ENCODE measurements at places on chromosomes 1 and 21.

DNA sequence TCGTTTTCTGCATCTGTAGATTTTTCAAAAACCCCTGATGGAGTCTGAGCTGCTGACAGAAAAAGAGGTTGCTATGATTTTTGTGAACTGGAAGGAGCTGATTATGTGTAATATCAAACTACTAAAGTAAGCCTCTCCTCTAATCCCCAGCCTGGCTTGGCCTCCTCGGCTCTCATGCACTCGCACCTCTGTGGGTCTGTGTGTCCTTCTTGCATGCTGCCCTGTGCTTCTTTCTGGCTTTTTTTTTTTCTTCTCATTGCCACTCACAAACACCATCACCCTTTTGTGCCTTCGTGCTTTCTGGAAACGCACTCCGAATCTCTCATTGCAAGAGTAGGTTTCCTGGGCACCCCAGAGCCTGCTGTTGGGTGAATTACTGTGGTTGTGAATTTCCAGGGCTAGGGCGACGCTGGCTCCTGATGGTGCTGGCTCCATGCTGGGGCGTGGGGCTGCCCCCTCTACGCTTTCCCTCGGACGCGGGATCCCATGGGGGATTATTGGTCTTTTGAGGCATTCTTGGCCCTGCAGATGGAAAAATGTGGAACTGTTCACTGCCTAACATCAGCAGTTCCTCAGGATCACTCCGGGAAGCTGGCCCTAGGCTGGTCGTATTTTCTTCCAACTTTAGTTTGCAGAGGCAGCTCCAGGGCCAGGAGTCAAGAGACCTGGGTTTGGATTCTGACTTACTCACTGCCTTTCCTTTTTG lies 56.8 kb downstream of the ATP5PO start:
- DNase-seq, result no peak

GRCh38 chr1:183632964-183633363 lies 2.6 kb downstream of the ARPC5 start:
- no peak for DNase-seq

DNA sequence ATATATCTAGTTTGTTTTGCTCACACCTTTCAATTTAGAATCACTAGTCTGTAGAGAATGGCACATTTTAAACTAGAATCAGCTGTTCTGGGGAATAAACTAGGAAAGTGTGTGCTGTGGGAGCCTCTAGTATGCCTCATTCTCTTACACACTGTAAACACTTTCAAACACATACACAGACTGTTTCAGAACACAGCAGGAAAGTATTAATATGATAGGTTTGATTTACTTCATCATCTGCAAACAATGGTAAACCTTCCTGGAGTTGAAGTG lies 67.1 kb upstream of the ABCG1 start:
- no peak for DNase-seq

- DNase-seq, result peak; percentile 82
Observed at GRCh38 chr21:17611414-17612022, 1.2 kb downstream of the BTG3 start.

DNA sequence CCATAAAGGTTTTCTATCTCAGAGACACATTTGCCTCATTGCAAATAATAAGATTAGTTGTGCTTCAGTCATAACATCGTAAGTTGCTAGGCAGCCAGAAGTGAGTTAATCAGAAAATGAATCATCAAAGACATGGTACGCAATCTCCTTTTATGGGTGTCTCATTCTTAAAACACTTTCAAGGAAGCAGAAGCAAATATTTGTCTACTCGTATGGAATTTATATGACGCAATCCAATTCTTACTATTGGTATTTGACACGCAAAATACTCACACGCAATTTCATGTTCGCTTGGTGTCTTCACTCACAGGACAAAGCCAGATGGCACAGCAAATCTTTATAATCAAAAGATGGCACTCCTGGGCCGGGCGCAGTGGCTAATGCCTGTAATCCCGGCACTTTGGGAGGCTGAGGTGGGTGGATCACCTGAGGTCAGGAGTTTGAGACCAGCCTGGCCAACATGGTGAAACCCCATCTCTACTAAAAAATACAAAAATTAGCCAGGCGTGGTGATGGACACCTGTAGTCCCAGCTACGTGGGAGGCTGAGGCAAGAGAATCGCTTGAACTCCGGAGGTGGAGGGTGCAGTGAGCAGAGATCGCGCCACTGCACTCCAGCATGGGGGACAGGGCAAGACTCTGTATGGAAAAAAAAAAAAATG lies 56.4 kb downstream of the HLCS start:
- DNase-seq, result no peak

DNA sequence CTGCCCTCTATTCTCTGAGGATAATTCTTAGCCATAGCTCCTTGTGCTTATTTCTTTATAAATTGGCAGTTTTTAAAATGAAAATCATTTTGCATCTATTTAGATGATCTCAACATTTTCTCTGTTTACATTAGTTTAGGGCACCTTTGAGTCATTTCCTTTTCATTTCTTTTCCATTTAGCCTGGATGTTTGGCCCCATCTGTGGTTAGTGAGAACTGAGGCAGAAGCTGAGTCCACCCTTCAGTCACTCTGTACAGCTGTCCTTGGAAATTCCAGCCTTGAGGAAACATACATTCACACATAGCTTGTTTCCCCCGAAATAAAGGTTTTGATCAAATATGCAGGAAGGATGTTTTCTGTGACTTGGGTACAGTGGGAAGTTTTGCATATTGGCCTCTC lies 123.7 kb downstream of the NTNG1 start:
- DNase-seq, result no peak

DNA sequence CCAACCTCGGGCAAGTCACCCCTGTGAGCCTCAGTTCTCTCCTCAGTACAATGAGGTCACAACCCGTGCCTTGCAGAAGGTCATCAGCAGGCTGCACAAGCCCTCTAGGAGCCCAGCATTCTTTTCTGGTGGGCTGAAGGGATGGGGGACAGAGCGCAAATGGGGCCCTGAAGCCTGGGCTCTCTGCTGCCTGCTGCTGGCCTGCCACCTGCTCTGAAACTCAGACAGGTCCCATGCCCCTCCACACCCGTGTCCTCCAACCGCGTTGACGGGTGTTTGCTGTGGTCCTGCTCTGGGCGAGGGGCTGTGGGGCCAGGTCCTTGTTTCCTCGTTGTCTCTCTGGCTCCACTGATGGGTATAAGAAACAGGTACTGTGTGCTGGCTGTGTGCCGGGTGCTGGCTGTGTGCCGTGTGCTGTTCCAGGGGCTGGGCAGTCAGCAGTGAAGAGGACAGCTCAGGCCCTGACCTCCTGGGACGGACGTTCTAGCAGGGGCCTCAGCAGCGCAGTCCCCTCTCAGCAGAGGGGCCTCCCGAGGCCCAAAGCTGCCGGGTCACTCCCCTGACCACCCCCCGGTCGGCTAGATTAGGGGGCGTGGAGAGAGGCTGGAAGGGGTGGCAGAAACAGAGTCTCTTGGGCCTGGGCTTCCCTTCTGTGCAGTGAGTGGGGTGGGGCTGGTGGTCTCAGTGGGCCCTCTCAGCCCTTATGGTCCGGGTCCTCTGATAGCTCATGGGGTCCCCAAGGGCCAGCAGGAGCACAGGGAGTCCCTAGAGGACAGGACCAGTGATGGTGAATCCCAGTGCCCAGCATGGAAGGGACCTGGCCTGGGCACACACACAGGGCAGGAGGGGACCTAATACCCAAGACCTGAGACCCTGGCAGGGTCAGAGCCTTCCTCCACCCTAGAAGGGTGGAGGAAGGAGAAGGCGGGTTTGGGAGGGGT lies 42.1 kb downstream of the DMRTB1 start:
- no peak for DNase-seq

- no peak for DNase-seq
Observed at GRCh38 chr1:164823486-164824279, 264.7 kb downstream of the PBX1 start.

DNA sequence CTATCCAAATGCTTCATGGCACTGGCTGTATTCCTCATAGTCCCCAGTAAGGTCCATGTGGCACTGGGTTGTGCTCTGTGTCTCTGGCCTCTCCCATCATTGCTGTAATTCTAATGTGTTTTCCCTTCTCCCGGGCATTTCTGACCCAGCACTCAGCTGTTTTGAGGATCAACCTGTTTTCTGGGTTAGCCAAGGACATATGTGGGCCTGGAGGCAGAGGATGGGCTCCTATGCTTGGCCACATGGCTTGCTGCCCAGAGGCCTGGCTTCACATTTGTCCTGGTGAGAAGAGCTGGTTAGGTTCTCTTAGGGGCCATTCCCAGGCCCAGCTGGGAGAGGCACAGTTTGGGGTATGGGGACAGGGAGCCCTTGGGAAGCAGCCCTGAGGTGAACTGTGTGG lies 103.1 kb downstream of the FAM78B start:
- no peak for DNase-seq

- no peak for DNase-seq
Observed at GRCh38 chr21:45364468-45365185, 40.3 kb upstream of the COL18A1 start.

DNA sequence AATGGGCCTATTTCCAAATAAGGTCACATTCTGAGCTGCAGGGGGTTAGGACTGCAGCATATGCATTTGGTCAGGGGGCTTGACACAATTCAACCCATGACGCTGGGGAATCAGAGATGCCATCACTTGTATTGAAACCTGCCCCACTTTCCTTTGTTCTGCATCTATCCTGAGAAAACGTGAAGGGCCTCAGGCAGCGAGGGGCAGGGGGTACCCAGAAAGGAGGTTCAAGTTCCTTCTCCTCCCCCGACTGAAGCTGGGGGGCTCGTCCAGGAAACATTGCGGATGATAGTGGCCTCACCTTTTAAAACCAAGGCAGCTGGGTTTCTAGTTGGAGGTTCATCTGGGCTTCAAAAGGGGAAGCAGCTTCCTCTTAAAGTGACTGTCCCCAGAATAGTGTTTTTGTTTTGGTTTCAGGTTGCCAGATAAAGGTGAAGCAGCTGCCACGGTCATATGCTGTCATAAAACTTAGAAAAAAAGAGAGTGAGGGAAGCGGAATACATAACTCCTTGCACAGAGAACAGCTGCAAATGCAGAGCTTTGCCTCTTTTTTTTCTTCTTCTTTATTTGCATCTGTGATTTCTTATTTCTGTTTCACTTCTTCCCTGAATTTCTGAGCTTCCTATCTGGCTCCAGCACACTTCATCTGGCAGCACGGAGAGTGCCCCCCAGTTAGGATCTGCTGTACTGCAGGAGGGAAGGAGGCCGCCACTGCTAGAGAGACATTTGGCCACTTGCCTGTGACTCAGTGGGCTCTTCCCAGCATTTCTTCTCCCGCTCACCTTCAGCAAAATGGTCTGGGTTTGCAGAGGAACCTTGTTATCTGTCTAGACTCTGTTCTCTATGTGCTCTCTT lies 142.0 kb downstream of the AJAP1 start:
- DNase-seq, result no peak

GRCh38 chr1:64933296-64934070 lies 32.9 kb downstream of the JAK1 start:
- DNase-seq, result peak; percentile 65

GRCh38 chr1:109490029-109490933 lies 3.6 kb upstream of the CYB561D1 start:
- DNase-seq, result peak; percentile 69

- no peak for DNase-seq
Observed at GRCh38 chr1:33008051-33008914, 28.4 kb downstream of the AK2 start.

DNA sequence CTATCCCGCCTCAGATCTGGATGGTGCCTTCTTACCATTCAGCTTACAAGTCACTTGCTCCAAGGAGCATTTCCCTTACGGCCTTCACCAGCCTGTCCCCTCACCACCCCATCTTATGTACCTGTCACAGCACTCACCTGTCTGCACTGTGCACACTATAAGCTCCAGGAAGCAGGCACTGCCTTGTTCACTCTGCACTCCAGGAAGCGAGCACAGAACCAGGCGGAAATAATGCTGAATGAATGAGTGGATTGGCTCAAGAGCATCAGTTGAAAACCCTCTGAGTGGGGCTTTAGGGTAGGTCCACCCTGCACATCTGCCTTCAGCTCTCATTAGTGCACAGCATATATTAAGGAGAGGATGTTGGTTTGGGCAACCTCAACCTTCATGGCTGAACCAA lies 8.9 kb upstream of the RYR2 start:
- DNase-seq, result no peak

DNA sequence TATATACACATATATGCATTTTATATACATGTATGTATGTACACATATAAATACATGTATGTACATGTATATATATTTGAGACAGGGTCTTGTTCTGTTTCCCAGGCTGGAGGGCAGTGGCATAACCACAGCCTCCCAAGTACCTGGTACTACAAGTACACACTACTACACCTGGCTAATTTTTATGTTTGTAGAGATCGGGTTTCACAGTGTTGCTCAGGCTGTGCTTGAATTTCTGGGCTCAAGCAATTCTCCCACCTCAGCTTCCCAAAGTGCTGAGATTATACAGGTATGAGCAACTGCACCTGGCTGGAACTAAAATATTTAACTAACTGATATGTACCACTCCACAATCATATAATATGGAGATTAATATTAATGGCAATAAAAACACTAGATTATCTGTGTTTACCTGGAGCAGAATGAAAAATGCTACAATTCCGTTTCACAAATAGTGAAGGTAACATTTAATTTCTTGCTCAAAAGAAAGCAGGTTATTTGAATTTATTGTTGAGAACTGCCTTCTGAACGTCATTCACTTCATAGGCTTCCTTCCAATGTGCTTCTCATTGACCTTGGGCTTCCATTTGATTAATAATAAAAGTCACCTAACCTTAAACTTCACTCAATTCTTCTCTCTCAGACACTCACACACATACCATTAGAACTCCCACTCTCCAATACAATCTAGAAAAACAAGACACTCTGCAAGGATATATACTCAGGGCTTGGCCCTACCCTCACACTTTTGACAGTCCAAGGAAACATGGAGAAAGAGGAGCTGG lies 57.0 kb downstream of the PTGER3 start:
- no peak for DNase-seq

DNA sequence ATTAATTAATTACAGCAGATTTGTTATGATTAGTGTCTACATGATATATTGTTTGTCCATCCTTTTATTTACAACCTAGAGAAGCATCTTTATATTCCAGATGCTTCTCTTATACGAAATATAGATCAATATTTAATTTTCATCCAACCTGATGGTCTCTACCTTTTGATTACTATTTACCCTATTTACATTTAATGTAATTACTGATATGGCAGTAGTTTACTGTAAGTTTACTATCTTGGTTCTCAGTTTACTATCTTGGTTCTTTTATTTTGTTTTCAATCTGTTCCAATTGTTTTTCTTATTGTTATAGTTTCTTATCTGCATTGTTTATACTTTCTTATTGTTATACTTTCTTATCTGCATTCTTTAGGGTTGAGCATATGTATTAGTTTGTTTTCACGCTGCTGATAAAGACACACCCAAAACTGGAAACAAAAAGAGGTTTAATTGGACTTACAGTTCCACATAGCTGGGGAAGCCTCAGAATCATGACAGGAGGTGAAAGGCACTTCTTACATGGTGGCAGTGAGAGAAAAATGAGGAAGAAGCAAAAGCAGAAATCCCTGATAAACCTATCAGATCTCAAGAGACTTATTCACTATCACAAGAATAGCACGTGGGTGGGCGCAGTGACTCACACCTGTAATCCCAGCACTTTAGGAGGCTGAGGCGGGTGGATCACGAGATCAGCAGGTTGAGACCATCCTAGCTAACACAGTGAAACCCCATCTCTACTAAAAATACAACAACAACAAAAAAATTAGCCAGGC lies 28.9 kb downstream of the FAF1 start:
- DNase-seq, result peak; percentile 83
